ENCODE measurements at places on chromosomes 5 and 9.

- DNase-seq: no peak
These were observed 207.9 kb downstream of the GDNF start for GRCh38 chr5:37631939-37632338.

DNA sequence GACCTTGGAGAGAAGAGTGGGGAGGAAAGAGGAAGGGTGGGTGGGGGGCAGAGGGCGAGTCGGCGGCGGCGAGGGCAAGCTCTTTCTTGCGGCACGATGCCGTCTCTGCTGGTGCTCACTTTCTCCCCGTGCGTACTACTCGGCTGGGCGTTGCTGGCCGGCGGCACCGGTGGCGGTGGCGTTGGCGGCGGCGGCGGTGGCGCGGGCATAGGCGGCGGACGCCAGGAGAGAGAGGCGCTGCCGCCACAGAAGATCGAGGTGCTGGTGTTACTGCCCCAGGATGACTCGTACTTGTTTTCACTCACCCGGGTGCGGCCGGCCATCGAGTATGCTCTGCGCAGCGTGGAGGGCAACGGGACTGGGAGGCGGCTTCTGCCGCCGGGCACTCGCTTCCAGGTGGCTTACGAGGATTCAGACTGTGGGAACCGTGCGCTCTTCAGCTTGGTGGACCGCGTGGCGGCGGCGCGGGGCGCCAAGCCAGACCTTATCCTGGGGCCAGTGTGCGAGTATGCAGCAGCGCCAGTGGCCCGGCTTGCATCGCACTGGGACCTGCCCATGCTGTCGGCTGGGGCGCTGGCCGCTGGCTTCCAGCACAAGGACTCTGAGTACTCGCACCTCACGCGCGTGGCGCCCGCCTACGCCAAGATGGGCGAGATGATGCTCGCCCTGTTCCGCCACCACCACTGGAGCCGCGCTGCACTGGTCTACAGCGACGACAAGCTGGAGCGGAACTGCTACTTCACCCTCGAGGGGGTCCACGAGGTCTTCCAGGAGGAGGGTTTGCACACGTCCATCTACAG, 760 bp downstream of the NPR3 start:
- DNase-seq: peak; percentile 33

DNA sequence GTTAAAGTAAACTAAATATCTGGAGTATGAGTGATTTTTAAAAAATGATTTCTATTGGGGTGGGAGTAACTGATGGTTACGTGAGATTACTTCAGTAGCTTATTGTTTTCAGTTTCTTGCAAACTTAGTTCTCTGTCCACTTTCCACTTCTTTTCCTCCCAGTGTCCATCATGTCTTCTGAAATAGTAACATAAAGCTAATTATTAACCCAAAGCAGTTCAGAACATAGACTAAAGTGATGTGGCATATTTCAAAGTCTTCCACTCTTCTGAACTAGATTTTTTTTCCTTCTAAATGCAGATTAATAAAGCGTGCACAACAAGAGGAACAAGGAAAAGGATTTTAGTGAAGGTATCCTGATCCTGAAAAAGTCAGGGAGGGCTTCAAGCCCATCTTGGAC, 114.1 kb downstream of the MAN2A1 start:
- DNase-seq: no peak

DNA sequence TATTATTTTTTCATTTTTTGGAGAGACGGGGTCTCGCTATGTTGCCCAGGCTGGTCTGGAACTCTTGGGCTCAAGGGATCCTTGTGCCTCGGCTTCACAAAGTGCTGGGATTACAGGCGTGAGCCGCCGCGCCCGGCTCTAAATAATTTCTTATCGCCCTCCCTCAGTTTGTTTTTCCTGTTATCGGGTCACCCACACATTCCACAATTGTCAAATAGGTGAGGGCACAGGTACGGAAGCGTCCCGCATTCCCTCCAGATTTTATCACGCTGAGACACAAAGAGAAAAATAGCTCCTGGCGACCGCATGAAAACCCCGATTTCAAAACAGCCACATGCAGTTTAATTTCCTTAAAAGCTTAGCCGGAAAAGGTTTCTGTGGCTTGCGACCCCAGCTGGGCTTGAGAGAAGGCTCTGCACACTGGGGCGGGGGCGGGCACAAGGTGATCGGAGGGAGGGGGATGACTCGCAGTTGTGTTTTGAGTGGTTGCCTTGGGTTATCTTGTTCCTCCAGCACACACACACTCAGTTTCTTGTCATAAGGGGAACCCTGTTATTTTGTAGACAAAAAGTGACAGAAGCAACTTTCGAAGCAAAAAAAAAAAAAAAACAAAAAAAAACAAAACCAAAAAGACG, 717 bp upstream of the IQGAP2 start:
- DNase-seq: peak; percentile 69

- DNase-seq: no peak
These were observed 18.3 kb upstream of the IL13 start for GRCh38 chr5:132639706-132640130.

DNA sequence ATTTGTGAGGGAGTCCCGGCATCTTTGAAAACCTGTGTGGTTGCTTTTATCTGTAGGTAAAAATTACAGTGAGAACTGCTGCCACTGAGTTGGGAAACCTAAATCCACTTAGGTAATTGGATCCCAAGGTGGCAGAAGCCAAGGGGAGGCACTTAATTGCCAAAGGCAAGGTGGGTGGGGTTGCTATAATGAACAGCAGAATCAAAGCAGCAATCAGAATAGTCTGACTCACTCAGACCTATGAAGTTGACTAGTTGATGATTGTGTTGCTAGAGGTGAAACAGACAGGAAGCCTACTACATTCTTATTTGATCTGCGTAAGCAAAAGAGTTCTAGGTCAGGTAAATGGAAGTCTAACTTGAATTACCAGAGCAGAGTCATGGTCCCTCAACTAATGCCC, 17.3 kb upstream of the BICD2 start:
- DNase-seq: no peak

GRCh38 chr9:125142560-125143376, 560 bp downstream of the SCAI start:
- peak; percentile 15 for DNase-seq
